NCI-H524 treated with DMSO at 0.1 percent for 48 hours (cell line): ENCODE measurements at places on chromosomes 11 and 22.

GRCh38 chr11:79330651-79331050, 110.2 kb downstream of the TENM4 start:
- DNase-seq = no peak

- no peak for DNase-seq
Measured at GRCh38 chr11:134758342-134758931, 346.4 kb upstream of the B3GAT1 start.

GRCh38 chr22:44260216-44261035, 52.3 kb downstream of the SHISAL1 start:
- no peak for DNase-seq

GRCh38 chr11:84165139-84165538, 879.0 kb upstream of the CCDC90B start:
- no peak for DNase-seq
